ENCODE measurements at places on chromosomes 1 and 21. TPM values are rescaled to one million over a fixed set of nuclear protein-coding genes. Genes with fewer than 3 reads are reported as not detected.
A peak's percentile ranks its signal among the peaks of the same experiment; 100 is the strongest.

GRCh38 chr21:32496568-32496967 is 84.1 kb downstream of the EVA1C start:
- no peak for DNase-seq

CR1L gene
- total RNA-seq, result not detected

SPRR4 gene
- not detected for total RNA-seq

GRCh38 chr1:154466921-154467417 is 35.0 kb upstream of the TDRD10 start:
- DNase-seq, result peak; percentile 50

- no peak for DNase-seq
Observed at GRCh38 chr1:113142791-113143190, 69.8 kb downstream of the LRIG2 start.

- no peak for DNase-seq
Observed at GRCh38 chr1:228752675-228753265, 17.5 kb downstream of the RHOU start.

DNA sequence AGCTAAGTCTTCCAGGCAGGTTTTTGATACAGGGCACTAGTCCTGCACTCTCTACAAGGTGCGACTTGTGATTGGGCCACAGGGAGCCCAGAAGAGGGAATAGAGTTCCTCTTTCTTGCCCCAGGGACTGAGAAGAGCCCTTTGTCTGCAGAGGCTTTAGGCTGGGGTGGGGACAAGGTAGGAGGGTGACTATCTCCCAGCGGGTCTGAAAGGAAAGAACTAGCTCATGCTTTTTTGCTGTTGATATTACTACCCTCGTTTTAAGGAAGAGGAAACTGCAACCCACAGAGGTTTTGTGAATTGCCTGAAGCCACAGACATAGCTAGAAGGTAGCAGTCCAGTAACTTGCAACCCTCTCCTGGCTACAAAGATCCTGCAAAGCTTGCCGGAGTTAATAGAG is 615.2 kb downstream of the MATN1 start:
- DNase-seq, result no peak

DNA sequence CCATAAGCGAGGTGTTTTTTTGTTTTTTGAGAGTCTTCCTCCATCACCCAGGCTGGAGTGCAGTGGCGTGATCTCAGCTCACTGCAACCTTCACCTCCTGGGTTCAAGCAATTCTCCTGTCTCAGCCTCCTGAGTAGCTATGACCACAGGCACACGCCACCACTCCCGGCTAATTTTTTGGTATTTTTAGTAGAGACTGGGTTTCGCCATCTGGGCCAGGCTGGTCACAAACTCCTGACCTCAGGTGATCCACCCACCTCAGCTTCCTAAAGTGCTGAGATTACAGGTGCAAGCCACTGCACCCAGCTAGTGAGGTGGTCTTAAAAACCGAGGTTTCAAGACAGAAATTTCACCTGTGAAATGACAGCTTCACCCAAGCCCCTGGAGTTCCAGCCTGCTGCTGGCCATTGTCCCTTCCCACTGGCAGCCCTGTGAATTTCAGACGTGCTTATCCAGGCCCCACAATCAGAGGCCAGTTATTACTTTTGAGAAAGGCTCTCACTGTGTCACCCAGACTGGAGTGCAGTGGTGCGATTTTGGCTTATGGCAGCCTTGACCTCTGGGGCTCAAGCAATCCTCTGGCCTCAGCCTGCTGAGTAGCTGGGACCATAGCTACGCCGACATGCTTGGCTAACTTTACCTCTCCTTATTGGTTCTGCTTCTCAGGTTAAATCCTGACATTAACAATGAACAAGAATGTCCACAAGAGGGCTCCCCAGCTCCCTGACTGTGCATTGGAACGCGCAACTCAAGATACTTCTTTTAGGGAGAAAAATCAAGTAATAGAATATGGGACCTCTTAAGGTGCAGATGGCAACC is 19.4 kb downstream of the ENO1 start:
- DNase-seq, result peak; percentile 75
